ENCODE measurements at places on chromosomes 7 and 10.

DNA sequence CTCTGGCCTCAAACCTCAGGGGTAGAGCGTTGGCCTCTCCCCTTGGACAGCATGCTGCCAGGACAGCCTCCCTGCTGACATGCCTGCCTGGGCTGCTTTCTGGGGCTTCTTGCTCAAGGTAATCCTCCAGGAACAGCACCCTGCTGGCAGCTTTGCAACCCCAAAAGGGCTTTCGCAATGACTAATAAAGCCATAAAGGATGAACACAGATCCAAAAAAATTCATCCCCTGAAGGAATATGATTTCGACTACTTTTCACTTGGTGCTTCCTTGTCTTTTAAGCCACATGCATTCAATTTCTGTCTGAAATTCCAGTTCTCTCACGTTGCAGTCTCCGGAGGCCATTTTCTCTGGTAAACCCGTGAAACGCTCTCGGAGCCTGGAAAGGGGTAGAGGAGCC lies 15.1 kb upstream of the SH3PXD2A start:
- no peak for DNase-seq

DNA sequence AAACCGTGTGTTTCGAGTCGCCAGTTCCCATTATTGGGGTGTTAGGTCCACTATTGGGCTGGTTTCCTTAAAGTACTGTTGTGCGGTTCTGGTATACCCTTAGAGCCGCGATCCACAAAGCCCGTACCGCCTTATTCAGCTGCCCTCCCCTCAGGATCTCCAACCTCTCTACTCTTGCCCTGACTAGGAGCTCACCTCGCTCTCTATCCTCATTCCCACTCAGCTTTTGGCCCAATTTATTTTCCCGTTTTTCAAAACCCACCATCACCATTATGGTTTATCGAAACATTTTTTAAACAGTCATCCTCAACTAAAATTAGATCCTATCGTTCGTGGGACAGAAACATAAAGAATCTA lies 461 bp upstream of the ETV1 start:
- no peak for DNase-seq

GRCh38 chr7:157622000-157622399 lies 285.2 kb downstream of the DNAJB6 start:
- DNase-seq: no peak

DNA sequence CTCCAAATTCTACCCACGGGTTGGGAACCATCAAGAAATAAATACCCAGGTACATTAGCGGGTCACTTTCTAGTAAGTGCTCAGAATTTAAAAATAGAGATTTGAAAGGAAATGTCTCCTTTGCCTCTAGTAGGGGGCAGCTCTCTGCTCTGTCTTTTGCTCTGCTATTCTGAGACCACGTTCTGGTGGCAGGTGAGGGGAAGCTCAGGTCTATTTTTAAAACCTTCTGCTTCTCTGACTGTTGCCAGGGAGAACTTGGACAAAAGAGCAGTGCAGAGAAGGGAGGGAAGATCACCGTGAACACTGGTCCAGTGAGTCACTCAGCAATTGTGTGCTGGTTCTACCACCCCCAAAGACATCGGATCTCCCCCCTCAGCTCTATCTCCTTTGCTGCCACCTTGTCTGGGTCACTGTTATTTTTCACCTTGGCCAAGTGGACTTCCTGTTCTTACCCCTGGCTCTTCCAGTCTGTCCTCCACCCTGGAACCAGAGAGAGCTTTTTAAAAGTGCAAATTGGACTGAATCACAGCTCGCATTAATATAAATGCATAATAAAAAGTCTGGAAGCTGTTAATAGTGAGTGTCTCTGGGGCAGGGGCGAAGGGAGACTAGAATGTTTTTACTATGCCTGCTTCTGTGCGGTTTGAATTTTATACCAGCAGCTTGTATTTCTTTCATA lies 72.4 kb upstream of the LOXL4 start:
- no peak for DNase-seq

DNA sequence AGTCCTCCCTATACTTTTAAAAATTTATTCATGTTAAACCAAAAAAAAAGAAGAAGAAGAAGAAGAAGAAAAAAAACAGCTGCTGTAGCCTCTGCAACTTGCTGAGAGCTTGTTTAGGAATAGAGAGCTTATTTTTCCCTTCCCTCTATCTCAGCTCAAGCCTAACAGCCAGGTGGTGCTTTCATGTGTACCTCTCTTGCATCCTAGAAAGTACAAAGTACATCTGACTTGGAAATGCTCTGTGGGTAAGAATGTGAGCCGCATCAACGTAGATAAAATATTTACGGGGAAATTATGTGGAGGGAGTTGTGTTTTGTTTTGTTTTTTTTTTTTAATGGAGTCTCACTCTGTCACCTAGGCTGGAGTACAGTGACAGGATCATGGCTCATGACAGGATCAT lies 99.6 kb downstream of the PLXDC2 start:
- no peak for DNase-seq

DNA sequence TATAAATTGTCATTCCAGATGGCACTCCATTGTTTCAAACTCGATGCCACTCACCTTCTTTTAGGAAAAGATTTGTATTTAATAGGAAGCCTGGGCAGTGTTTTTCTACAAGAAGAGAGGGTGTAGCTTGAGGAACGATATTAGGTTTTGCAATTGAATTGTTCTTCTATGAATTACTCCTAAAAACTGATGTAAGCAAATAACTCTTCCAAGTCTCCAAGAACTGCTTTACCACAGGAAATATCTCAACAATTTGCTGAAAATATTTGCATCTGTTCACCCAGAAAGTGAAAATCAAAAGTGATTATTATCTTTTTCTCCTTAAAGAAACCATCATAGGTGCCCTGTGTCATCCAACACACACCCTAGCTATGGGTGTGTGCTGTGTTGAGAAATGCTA lies 261.3 kb upstream of the MEOX2 start:
- no peak for DNase-seq

DNA sequence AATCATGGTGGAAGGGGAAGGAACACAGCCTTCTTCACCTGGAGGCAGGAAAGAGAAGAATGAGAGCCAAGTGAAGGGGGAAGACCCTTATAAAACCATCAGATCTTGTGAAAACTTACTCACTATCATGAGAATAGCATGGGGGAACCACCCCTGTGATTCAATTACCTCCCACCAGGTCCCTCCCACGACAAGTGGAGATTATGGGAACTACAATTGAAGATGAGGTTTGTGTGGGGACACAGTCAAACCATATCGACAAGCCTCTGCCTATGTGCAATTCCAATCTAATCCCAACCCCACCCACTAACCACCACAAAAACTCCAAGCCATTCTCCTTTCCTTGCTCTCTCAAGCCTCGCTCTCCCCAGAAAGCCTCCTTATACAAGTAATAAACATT lies 69.2 kb downstream of the TAC1 start:
- no peak for DNase-seq

Data from midbrain (tissue), 1 donor.